ENCODE measurements at places on chromosomes 16 and 17.

GRCh38 chr16:5065326-5065725, 430 bp downstream of the C16orf89 start:
- no peak for DNase-seq

DNA sequence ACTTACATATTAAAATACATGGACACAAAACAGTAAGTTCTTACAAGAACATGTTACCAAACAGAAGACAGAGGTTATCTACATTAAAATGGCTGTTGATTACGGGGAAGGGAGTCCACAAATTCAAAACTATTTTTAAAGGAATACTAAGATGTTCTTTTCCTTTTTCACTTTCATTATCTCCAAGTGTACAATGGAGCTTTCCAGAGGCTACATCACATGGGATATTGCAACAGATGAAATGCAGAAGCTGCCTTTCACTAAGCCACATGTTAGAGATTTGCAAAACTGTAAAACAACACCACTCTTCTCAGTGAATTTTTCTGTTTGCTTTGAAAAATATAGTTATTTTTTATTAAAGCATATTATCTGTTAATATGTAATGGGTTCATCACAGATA, 53.6 kb downstream of the XPO6 start:
- DNase-seq, result no peak

- no peak for DNase-seq
Measured at GRCh38 chr17:81599719-81600486, 37.0 kb downstream of the NPLOC4 start.

GRCh38 chr16:717450-718245, 2.7 kb downstream of the METRN start:
- no peak for DNase-seq

DNA sequence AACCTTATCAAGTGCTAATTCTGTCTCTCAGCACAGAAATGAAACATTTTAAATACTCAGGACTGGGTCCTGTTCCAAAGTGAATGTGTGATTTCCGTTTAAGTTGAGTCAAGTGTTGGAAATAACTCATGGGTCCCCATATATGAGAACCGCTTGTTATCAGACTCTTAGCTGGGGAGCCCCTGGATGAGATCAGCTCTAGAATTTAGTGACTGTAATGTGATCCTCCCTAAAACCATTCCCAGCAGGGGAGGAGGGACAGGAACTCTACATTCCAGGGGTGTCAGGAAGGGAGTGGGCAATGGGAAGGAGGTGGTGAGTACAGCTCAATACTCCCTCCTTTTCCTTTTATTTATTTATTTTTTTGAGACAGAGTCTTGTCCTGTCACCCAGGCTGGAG, 37.5 kb downstream of the OTOA start:
- no peak for DNase-seq

- no peak for DNase-seq
Measured at GRCh38 chr17:62601471-62601870, 26.0 kb upstream of the MRC2 start.

DNA sequence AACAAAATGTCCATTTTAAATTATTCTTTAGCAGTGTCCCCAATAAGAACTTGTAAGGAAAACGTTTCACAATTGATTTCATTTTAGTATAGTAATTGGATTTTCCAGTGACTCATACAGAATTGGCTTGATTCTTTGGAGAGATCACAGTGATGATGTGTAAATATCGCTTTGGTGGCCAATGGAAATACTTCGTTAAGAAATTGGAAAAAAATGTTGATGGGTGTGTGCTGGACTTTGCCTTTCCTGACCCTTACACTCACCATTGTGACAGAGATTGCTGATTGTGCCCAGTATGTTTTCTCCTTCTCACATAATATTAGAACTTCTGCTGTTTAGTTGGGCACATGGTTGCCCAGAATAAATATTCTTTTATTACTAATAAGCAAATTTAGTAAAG, 7.4 kb upstream of the EFCAB13 start:
- no peak for DNase-seq

- no peak for DNase-seq
Measured at GRCh38 chr16:59179446-59180082, 445.4 kb upstream of the GOT2 start.

DNA sequence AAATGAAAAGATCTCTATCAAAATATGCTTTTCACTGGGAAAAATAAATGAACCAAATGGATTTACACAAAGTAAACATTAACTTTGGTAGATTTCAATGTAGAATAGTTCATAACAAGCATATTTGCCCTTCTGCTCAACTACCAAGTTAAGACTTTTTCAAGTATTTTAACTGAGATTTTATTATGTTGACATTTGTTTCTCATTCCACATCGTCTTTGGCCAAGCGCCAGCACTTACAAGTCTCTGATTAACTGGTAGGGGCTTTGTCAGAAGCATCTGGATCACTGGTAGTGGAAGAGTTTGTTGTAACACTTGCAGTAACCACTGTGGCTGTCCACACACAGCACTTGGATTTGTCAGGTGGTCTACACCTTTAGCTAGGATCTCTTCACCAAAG, 22.9 kb downstream of the SLFN12L start:
- DNase-seq, result no peak

DNA sequence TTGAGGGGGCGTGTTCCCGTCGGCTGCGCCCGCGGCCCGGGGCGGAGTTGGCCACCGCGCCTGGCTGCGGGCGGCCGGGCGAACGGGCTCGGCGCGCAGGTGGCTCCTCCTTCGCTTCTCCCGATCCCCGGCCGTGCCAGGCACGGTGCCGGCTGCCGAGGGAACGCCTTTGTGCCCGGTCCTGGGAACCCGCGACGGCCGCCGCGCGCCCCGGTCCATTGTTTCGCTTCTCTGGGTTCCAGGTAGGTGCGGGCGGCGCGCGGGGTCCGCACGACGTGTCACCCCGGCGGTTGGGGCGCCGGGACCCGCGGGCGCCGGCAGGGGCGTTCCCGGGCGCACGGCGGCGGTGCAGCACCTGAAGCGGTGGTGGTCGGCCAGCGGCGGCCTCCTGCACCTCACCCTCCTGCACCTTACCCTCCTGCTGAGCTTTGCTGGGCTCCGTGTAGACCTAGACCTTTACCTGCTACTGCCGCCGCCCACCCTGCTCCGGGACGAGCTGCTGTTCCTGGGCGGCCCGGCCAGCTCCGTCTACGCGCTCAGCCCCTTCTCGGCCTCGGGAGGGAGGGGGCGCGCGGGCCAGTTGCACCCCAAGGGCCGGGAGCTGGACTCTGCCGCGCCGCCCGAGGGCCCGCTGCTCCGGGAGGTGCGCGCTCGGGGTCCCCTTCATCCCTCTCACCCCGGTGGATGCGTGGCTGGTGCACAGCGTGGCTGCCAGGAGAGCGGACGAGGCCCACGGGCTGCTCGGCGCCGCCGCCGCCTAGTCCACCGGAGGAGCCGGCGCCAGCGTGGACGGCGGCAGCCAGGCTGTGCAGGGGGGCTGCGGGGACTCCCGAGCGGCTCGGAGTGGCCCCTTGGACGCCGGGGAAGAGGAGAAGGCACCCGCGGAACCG, 99.9 kb downstream of the EFCAB13 start:
- peak; percentile 5 for DNase-seq

DNA sequence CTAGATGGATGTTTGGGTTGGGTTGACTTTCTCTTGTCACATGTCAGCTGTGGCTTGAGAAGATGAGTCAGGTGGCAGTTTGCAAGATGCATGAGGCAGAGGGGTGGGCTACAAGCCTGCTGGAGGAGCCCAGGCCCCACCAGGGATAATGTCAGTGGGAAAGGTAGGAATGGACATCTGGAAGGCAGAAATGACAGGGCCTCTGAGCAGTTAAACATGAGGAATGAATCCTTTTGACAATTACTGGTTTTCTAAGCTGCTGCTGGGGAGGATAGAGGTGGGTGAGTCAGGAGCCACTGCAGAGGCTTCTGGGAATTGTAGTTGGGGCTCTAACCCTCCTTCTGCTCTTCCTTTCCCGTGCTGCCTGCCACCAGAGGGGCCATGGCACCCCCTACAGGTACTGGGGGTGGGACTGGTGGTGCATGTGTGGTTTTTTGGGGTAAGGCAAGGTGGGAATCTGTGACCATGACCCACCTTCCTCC, 15.7 kb downstream of the SLC52A1 start:
- DNase-seq, result peak; percentile 23

GRCh38 chr17:79933863-79934652, 94.8 kb upstream of the CBX4 start:
- DNase-seq, result no peak

GRCh38 chr17:73924114-73924908, 279.2 kb upstream of the RPL38 start:
- no peak for DNase-seq

GRCh38 chr16:89581861-89582563, 6.5 kb downstream of the CPNE7 start:
- DNase-seq, result no peak

DNA sequence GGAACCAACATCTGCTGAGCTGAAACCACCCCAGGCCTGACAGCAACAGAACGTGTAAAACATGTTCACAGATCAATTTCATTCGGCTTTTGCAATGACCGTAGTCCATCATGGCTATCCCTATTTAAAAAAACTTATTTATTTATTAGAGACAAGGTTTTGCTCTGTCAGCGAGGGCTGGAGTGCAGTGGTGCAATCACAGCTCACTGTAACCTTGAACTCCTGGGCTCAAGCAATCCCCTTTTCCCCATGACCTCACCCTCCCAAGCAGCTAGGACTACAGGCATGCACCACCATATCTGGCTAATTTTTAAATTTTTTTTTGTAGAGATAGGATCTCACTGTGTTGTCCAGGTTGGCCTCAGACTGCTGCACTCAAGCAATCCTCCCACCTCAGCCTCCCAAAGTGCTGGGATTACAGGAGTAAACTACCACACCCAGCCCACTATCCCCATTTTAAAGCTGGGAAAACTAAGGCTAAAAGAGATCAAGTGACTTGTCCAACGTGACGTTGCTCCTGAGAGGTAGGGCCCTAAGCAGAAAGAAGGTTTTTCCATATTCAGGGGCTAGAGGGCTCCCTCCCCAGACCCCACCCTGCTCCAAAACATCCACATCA, 77.7 kb downstream of the MYH11 start:
- DNase-seq, result no peak

DNA sequence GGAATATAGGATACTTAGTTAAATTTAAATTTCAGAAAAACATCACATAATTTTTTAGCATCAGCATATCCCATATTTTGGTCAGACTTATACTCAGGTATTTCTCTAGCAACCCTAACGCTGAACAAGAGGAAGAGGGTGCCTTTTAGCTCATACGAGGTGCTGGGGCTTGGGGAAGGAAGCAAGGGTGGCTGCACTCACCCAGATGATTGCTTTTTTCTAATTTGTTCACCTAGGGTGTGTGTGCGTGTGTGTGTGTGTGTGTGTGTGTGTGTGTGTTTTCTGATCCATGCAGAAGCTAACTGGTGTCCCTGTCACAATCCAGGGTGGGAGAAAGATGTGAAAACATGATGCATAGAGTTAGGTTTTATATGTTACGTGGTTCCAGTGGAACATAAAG, 81.2 kb downstream of the WNT3 start:
- DNase-seq, result no peak

- peak; percentile 76 for DNase-seq
Measured at GRCh38 chr17:81959362-81960129, 1.4 kb downstream of the NOTUM start.

DNA sequence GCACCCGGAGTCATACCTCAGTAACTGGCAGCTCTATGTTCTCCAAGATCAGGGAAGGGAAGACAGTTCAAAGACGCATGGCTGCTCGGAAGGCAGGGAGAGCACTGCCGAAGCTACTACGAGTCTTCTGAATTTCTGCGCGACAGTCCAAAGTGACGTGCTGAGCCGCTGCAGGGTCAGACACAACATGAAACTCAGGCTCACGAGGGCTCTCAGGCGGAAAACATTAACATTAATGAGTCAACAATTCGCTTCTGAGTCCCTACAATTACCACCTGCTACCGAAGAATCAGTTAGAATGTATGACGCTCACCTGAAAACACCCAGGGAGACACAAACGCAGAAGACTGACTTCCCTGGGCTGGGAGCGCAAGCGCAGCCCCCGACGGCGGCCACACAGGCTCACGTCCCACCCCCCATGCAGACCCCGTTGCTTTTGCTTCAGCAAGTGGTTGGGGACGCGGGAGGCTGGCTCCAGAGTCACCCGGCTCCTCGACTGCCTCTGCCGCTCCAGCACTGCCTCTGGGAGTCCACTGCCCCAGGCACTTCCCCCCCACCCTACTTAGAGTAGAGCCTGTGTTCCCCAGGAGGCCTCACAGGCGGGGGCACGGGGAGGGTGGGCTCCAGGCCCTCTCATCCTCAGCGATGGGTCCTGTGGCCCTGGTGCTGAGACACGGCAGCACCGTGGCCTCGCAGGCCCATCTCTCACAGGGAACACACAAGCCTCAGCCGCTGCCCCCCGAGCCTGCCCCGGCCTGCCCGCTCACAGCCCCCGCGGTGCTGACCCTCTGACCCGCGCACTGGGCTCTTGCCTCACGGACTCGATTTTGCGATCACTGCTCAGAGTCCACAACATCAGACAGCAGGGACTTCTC, 38.9 kb downstream of the LMF1 start:
- DNase-seq, result no peak

GRCh38 chr16:89099905-89100304, 6.3 kb downstream of the ACSF3 start:
- no peak for DNase-seq

GRCh38 chr16:27027971-27028370, 38.8 kb upstream of the C16orf82 start:
- DNase-seq, result no peak

DNA sequence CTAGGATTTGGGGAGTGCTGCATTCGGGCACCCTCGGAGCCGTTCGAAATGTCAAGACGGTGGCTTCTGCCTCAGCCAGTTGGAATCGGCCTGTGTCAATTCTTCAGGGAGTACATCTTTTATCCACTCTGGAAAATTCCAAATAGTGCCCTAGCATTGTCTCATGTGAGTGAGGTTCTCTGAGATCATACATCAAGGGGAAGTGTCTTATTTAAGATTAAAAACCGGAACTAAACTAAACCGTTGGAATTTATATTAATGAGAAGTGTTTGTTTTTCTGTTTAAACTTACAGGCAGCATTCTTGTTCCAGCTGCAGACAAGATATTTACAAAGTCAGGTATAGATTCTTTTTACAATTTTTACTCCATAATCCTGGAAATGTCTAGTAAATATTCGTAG, 56.8 kb downstream of the SLC47A1 start:
- DNase-seq, result no peak

DNA sequence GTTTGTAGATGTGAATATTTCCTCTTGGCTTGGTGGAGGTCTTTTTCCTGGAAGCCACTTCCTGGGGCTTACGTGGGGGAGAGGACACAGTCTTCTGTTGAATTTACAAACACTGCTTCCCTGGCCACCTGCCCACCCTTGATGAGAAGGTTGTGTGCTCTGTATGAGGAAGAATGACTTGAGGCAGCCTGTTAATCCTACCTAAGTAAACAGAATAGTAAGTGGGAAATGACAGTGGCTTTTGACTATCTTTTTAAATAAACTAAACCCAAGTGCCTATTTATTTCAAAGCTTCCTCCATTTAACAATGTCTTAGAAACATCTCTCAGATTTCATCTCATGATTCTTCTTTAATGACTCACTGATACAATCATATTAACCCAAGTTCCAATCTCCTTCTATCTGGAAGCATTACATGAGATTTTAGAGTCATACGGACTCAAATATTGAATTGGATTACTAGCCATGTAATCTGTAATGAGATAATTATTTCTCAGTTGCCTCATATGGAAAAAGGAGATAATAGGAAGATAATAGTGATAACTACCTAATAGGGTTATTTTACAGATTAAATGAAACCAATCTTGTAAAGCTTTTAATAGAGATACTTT, 96.6 kb upstream of the SMIM36 start:
- DNase-seq, result no peak

GRCh38 chr17:2828397-2829038, 32.3 kb downstream of the RAP1GAP2 start:
- peak; percentile 71 for DNase-seq

- no peak for DNase-seq
Measured at GRCh38 chr16:29791845-29792807, 1.6 kb downstream of the KIF22 start.

Data from CD4-positive, alpha-beta memory T cell (primary cell).